GM10248 (cell line): ENCODE measurements at places on chromosomes 13 and 19.
A peak's percentile ranks its signal among the peaks of the same experiment; 100 is the strongest.

DNA sequence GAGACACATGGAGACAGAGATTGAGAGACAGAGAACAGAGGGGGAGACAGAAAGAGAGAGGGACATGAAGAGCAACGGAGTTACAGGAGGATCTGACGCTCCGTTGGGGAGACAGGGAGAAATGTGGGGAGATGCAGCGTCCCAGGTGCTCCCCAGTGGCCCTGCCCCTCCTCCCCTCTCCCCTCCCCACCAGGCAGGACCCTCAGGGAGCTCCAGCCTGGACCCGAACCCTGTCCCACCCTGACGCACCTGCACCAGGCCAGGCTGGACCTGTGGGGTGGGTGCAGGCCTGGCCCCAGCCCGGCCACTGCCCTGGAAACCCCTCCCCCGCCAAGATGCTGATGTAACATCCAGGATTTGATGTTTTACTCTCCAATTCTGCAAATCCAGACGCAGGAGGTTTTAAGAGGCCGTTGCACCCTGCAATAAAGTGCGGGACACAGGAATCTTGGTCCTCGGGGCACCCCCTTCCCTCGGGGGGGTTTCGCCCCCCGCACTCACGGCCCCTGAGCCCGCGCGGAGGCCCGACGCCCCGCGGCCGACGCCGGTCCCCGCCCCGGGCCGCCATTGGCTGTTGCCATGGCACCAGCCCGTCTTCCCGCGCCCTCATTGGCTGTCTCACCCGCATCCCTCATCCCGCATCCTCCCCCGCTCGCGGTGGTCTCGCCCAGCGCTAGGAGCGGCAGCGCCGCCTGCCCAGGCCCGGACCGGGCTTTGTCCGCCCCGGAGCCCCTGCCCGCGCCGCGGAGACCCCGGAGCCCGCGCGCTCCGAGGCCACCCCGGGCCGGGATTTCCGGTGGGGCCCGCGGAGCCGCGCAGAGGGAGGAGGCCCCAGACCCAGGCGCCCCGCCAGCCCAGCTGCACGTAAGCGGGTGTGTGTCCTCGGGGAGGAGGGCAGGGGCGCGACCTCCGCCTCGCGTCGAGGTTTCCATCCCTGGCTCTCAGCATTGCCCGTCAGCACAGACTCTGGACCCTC, at the start of gene APC2:
TSS of gene APC2 (plus strand) at position 655 of the 976 bp plus-strand sequence. CDS start 2,881 bp downstream, outside the sequence.
- DNase-seq = no peak

- no peak for DNase-seq
Observed at GRCh38 chr13:58500938-58501337, 869.4 kb downstream of the PCDH17 start.

DNA sequence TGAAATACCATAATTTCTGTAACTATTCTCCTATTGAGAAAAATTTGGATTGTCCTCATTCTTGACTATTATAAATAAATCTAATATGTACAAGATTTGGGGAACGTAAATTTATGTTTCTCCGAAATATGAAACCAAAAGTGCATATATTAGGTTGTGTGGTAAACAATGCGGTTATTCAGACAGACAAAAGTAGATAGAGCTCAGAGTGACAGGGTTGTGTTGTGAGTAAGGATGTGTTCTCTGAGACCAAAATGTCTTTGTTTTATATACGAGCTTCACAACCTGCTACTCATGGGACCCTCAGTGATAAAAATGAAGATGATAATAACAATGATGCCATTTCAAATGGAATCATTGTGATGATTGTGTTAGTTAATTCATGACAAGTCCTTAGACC, 796.3 kb upstream of the SLC10A2 start:
- no peak for DNase-seq

DNA sequence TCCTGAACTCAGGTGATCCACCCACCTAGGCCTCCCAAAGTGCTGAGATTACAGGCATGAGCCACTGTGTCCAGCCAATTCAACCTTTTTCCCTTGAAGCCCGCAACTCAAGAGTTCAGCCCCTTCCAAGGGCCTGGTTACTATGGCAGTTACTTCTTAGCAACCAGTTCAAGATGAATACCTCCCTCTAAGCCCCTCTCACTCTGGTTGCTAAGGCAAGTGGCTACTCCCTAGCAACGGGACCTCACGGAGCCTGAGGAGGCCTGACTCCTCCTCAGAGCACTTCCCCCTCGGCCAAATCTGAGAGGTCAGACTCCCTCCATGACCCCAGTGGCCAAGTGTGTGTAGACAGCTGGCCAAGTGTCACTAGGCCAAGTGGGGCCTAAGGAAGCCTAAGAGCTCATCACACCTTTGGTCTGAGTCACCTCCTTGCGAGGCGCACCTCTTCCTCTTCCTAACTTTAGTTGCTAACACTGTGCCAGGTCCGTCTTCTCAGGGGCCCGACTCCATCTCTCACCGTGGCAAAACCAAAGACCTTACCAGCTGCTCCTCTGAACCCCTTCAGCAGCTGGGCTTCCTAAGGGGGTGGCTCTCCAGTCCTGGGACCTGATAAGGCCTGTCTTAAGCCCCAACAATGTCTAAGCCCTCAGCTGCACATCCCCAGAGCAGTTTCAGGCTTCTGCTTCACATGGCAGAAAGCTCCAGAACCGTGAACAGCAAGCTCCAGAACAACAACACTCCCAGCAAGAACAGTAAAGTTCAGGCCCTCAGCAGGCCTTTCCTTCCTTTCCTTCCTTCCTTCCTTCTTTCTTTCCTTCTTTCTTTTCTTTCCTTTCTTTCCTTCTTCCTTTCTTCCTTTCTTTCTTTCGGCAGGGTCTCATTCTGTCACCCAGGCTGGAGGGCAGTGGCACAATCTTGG, 9.6 kb downstream of the CD37 start:
- DNase-seq = no peak

DNA sequence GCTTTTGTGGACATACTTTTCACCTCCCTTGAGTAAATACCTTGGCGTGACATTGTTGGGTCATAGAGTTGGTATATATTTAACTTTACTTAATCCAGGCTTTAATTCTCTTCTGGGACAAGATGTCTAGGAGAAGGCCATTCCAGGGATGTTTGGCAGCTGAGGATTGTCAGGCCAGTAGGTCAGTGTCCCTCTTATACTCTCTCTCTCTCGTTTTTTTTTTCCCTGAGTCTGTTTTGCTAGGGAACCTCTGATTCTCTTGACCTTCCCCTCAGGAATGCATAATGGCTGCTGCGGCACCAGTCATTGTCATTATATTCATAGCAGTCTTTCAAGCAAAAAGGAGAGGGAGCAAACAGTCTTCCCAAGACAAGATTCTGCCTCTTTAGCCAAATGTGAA, 48.8 kb downstream of the BICRA start:
- no peak for DNase-seq

GRCh38 chr19:5184930-5185329, 155.7 kb downstream of the PTPRS start:
- no peak for DNase-seq

GRCh38 chr13:64130171-64130570, 2714.5 kb upstream of the PCDH20 start:
- no peak for DNase-seq

GRCh38 chr19:23440791-23441190, 45.5 kb upstream of the ZNF91 start:
- no peak for DNase-seq

GRCh38 chr19:44846455-44847143, 502 bp downstream of the NECTIN2 start:
- peak; percentile 16 for DNase-seq

GRCh38 chr19:33035461-33035860, 29.2 kb downstream of the RHPN2 start:
- DNase-seq = no peak

GRCh38 chr19:7868671-7869452, 5.3 kb downstream of the PRR36 start:
- peak; percentile 92 for DNase-seq

DNA sequence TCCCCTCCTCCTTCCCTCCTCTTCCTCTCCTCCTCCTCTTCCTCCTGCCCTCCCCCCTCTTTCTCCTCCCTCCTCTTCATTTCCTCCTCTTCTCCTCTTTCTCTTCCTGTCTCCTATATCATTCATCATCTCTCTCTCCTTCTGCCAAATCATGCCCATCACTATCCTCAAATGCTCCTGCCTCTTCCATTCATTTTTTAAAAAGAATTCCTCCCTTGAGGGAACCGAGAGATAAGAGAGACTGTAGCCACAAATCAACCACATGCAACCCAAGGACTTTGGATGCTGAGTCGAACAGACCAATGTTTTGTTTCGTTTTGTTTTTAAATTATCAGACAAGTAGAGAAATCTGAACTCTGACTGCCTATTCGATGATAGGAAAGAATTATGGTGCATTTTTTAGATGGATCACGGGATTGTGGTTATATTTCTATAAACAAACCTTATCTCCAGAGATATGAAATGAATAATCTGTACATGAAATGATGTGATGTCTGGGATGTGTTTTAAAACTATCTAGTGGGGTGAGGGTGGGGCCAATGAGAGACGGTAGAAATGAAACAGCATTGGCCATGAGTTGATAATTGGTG, 9.5 kb upstream of the ZNF541 start:
- no peak for DNase-seq

- no peak for DNase-seq
Observed at GRCh38 chr19:29617366-29618266, 11.5 kb downstream of the POP4 start.

DNA sequence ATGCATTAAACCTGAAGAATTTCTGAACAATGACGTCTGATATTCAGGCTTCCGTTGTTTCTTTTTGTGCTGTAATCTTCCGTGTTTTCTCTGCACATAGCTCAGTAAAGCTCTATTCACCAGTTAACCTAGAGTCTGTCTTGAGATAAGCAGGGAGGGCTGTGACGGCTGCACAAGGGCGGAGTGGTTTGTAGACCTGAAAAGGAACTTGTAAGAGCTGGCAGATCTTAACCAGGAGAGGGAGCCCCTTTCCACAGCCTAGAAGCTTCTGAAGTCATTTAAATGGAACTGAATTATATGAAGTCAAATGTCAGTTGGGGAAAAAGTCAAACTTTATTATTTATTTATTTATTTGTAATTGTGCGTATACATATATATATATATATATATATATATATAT, 27.5 kb downstream of the DPRX start:
- no peak for DNase-seq

DNA sequence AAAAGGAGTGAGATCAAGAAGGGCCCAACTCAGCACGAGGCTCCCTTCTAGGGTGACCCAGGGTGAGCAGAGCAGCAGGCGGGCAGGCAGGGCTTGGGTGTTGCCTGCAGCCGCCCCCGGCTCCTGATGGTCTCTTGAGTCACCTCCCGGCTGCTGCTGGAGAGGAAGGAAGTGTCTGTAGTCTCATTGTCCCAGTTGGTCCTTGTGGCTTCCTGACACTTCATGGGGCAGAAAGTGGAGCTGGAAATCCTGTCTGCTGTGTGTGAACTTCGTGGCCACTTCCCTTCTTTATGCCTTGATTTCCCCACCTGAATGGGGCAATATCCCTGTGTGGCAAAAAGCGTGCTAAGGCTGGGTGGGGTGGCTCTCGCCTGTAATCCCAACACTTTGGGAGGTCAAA, 2.5 kb downstream of the MAP1S start:
- no peak for DNase-seq

DNA sequence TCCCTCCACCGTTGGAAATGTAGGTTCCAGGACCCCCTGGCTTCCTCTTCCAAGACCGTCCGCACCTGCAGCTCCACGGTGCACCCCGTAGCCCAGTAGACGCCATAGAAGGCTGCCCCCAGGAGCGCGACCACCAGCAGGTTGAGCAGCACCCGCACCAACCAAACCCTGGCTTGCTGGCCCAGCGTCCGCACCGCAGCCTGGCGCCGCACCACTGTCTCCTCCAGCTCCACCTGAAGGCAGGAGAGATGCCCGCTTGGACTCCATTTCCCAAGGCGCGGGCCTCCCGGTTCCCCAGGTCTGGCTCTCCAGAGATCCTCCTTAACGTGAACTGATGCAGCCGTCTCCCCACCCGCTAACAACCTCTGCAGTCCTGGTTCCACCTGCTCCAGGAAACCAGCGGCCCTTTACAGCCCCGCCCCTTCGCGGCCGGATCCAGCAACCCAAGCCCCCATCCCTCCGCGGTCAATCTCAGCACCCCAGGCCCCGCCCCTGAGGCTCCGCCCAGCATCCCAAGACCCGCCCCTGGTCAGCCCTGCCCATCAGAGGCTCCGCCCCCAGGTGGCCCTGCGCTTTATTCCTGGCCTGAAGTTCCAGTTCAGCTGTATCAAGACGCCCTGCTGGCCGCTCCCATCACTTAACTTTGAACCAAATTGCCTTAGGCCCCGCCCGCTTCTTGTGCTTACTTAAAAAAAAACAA, 5.0 kb upstream of the LENG1 start:
- no peak for DNase-seq

- no peak for DNase-seq
Observed at GRCh38 chr13:36883824-36884223, 36.2 kb downstream of the SMAD9 start.

GRCh38 chr13:40600149-40600751, 66.2 kb downstream of the FOXO1 start:
- no peak for DNase-seq

- DNase-seq = no peak
Observed at GRCh38 chr19:6712692-6713670, 7.5 kb downstream of the C3 start.

- DNase-seq = no peak
Observed at GRCh38 chr13:55664178-55664577, 1476.5 kb upstream of the PRR20A start.

GRCh38 chr13:94917824-94918223, 205.5 kb upstream of the SOX21 start:
- DNase-seq = no peak

DNA sequence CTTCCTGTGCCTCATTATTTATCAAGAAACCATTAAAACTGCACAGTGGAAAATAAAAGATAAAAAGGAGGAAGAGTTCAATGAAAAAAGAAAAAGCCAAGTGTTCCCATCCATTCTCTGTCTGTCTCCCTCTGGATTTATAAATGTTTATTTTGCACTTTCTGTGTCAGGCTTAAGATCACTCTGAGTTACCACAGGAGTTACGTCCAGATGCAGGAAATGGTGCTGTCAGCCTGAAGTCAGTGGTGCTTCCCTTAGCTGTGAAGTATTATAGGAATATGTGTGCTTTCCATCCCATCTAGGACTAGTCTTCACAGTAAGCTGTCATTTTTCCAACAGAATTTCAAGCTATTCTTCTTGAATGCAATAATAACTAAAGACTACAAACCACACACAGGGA, 420.2 kb downstream of the KCTD12 start:
- DNase-seq = no peak

DNA sequence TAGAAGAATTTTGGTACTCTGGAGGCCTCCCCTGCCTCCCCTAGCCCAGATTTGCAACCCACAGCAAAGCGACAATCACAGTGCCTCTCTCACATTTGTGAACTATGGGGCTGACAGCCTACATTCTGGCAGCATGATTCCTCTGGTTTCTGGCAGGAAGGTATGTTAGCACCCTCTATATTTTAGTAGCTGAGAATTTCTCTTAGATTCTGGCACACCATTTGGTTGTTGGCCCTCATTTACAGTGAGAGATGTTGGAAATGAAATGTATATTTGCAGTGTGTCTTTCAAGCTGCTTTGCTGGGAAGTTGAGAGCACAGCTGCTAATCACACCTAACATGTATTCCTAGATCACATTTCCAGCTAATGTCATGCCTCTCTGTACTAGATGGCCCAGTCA, 735.0 kb downstream of the FGF9 start:
- DNase-seq = no peak

GRCh38 chr13:32087955-32088747, 56.6 kb downstream of the FRY start:
- no peak for DNase-seq

GRCh38 chr13:95236774-95237173, 64.5 kb downstream of the ABCC4 start:
- DNase-seq = no peak
